ENCODE measurements at places on chromosomes 11 and 22.

DNA sequence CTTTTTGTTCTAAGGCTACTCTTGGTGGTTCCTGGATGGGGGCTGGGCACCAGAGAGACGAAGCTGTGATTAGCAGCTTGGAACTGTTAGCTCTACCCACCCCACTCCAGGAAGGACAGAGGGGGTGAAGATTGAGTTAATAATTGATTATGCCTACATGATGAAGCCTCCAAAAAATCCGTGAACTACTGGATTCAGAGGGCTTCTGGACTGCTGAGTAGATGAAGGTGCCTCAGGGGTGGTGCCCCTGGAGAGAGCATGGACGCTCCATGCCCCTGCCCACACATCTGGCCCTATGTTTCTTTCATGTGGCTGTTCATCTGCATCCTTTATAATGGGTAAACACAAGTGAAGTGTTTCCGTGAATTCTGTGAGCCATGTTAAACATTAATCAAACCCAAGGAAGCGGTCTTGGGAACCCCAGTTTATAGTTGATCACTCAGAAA lies 47.3 kb upstream of the CYP2D6 start:
- no peak for DNase-seq

GRCh38 chr11:121374286-121374985 lies 77.7 kb upstream of the SORL1 start:
- DNase-seq, result no peak

- DNase-seq, result no peak
These were observed 6.8 kb downstream of the GTSE1 start for GRCh38 chr22:46303347-46303965.

DNA sequence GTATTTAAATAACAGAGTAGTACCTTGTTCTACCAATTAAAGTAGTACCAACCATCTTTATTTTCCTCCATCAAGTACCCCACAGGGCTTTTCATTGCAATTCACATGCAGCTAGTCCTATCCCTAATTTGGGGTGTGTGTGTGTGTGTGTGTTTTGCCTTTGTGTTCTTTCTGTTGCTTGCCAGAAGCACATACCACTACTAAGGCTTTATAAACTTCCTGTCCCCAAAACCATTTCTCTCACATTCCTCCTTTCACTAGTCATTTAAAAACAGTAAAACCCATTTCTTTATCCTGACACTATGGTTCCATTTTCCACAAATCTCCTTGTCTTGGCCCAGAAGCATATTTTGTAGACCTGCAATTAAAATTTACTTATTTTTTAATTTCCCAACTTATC lies 54.6 kb downstream of the SLC36A4 start:
- DNase-seq, result no peak

DNA sequence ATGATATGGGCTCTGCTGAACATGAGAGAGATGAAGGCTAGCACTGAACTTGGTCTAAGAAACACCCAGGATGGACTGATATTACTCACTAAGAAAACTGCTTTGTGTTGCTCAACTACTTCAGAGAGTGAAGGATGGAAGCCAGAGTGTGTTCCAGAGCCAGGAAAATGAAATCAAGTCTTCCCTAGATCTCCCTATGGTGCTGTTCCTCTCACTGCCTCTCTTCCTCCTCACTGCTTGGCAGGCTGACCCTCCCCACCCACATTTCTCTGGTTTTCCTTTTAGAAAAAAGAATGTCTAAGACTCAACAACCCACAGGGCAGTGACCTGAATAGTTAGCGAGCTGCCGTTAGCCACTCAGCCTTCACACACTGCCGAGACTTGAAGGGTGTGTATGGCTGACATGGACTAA lies 65.6 kb downstream of the CCDC81 start:
- DNase-seq, result no peak

Measured in activated CD4-positive, CD25-positive, alpha-beta regulatory T cell (primary cell).